ENCODE measurements at places on chromosomes 3 and 15.

GRCh38 chr3:14798231-14798630 is 20.5 kb upstream of the FGD5 start:
- no peak for DNase-seq

- no peak for DNase-seq
These were observed 34.6 kb downstream of the IGSF10 start for GRCh38 chr3:151426341-151426657.

GRCh38 chr15:26974120-26974780 is 3.3 kb downstream of the GABRG3 start:
- DNase-seq, result no peak

DNA sequence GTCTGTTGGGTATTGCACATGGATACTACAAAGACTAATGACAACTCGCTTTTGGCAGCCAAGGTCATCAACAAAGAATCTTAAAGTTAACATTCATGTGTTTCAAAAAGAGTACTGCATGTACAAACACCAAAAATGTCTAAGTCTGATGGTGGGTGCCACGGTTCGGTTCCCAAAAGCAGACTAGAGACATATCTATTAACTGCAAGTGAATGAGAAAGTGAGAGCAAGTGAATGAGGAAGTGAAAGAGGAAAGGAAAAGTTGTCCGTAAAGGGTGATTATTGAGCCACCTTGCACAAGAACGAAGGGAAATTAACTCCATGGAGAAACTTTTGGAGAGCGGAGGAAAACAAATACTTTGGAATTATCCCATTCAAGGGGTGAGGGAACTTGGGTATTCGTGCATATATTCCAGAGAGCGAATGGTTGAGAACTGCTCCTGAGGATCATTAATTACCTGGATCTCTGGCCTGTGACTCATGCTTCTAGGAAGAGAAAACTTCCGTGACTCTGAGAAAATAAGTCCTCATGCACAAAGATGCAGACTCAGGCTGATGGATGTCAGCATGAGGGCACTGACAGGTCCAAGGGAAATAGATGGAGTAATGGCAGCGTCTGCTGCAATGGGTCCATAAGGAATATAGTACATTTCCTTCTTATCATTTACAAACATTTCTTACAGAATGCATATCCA is 336.5 kb upstream of the TGFBR2 start:
- no peak for DNase-seq

DNA sequence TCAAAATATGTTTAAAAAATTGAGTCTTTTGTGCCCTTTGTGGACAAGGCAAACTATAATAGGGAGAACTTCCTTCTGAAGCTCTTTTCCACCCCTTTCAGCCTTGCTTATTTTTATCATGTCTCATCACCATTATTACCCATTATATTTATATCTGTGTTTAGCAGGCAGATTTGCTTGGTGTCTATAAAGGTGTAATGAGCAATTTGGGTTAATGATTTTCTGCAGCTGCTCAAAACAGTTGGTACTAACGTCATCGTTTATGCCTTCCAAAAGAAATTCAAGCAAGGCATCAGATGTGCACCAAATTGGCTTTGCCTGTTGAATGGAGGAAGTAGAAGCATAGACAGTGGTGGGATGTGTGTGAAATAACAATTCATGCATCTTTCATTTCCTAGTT is 483.7 kb upstream of the SGO1 start:
- no peak for DNase-seq

DNA sequence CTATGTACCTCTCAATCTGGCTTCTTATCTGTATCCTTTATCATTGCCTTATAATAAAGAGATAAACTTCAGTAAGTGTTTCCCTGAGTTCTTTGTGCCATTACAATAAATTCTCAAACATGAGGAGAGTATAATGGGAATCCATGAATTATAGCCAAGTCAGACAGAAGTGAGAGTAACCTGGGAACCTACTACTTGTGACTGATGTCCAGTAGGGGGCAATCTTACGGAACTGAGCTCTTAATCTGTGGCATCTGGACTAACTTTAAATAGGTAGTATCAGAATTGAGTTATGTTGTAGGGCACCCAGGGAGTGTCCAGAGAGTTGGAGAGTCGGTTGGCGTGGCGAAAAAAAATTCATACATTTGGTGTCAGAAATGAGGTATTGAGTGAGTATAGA is 542.6 kb downstream of the ZBBX start:
- DNase-seq, result no peak

DNA sequence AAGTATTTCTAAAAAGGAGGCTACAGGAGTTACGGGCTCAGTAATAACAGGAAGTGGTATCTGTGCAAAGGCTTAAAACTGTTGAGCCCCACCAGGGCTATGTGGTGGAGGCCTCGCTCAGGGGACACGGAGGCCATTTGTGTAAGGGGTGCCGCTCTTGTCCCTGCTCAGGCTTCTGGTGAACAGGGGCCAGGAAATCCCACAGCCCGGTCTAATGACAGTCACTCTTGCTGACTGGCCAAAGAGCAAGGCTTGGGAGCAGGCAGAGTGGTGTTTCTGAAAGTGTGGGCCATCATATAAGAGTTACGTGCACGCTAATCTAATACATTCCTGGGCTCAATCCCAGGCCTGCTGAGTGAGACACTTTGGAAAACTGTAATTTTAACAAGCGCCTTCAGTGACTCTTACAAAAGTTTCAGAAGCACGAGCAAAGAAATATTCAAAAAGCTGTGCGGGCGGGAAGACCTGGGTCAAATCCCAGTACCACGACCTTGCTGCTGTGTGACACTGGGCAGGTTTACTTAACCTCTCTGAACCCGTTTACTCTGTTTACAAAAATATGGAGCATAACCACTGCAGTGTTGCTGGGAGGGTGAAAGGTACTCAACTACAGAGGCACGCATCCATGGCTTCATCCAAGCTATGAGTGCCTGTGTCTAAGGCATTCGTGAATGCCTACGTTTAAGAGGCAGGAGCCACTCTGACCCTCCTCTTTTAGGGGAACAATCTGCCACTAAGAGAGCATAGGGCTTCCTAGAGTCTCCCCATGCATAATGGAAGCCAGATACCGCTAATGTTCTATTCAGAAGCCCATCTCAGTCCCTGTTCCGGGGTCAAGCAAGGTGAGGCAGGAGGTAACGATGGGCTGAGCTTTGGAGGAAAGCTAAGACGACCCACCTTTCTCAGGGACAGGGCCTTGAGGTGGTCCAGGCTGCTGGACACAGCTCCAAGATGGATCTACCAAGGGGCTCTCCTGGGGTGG is 2.0 kb downstream of the ATP10A start:
- no peak for DNase-seq

- DNase-seq, result no peak
These were observed 474.2 kb upstream of the ZNF385D start for GRCh38 chr3:22225161-22225560.

GRCh38 chr3:159555205-159555604 is 433.4 kb upstream of the IL12A start:
- DNase-seq, result no peak

GRCh38 chr15:90866161-90866715 is 2.1 kb upstream of the FURIN start:
- DNase-seq, result no peak

All from suprapubic skin (tissue), 4 donors.